IMR-90 (cell line): ENCODE measurements at places on chromosomes 16 and 17. TPM values are rescaled to one million over a fixed set of nuclear protein-coding genes. Genes with fewer than 3 reads are reported as not detected.
A peak's percentile ranks its signal among the peaks of the same experiment; 100 is the strongest.

The KRTAP9-2 gene
- not detected in 2 replicates for total RNA-seq

GRCh38 chr16:23571895-23572294 lies 14.4 kb downstream of the UBFD1 start:
- H3K27me3 ChIP-seq = no peaks in the 10 kb centered on the region
- DNase-seq = no peak
- H3K4me3 ChIP-seq = no peak overlapping the region
- H3K27ac ChIP-seq = no peak overlapping the region
- H3K36me3 ChIP-seq = peaks cover 68% of the 10 kb centered on the region
- H3K4me1 ChIP-seq = no peaks in the 10 kb centered on the region

DNA sequence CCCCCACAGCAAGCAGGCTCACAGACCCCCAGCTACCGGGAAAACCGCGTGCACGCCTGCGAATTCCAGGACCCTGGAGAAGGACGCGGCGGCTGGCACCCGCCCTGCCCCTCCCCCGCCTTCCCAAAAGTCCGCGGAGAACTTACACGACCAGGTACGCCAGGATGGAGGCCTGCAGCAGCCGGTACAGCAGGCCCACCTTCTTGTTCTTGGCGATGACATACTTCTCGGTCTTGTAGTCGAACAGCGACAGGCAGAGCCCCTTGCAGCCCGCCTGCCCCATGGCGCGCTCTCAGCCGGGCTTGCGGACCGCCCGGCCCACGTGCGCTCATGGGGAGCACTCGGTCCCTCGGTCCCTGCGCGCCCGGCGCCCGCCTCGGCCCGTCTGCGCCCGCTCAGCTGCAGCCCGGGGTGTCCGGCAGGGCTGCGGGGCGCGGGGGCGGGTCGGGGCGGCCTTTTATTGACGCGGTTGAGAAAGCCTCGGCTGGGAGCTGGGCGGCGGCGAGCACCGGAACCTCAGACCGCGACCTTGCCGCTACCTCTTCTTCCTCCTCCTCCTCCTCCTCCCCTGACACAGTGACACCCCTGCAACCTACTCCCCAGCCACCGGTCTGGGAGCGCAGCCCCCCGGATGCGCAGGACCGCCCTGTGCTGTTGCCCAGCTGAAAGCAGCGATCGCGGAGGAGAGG lies at the start of gene P2RX5:
P2RX5 (minus strand) TSS at position 433 of the 689 bp plus-strand sequence; CDS start at position 283, 150 bp downstream.
- H3K36me3 ChIP-seq = no peaks in the 10 kb centered on the region
- no peak within 1 kb of the TSS; the same call in 1 of the 2 replicates for H3K27ac ChIP-seq
- no peak for DNase-seq
- peaks cover 4% of the 10 kb centered on the region; the same call in 1 of the 2 replicates for H3K4me1 ChIP-seq
- H3K27me3 ChIP-seq = peaks cover 17% of the 10 kb centered on the region

DNA sequence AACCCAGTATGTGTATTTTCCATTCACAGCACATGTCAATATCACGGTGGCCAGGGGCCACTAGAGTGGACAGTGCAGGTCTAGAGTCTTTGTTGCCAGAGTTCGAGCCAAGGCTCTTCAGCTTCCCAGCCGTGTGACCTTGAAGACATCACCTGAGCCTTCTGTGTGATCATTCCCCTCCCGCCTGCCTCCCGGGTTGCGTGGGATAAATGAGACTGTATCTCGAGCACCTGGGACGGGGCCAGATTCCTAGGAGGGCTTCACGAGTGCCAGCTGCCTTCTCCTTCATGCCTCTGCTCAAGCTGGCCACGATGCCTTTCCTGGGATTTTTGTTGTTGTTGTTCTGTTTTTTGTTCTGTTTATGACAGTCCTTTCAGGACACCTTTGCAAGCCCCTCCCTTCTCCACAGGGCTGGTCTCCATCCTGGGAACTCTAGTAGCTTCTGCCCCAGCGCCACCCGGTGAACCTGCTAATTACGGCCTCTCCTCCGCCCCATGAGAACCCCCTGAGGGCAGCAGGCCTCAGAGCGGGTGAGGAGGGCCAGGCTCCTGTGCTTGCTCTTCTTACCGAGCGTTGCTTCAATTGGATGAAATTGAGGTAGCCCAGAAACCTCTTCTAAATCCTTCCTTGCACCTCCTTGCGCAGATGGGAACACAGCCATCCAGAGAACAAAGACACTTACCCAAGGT lies 3.9 kb downstream of the SPNS2 start:
- no peak for DNase-seq
- no peaks in the 10 kb centered on the region for H3K36me3 ChIP-seq
- H3K4me1 ChIP-seq = no peaks in the 10 kb centered on the region
- no peak overlapping the region for H3K4me3 ChIP-seq

DNA sequence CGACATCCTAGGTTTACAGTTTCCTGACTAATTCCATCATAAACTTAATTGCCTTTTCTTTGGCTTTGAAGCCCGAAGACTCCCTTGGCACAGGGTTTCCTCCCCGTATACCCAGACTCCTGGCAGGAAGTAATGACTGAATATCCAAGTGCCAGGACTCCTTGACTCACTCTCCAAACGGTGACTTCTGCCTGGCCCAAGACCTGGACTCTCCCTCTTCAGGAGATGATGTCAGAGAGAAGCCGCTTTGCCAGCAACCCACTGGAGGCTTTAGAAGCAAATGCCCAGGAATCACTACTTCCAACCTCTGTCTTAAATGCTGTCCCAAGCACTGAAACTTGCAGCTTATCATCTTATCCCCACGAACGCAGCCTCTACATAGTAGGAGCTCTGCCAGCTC lies 146.5 kb downstream of the RGS9 start:
- peaks cover 3% of the 10 kb centered on the region; the same call in 1 of the 2 replicates for H3K4me1 ChIP-seq
- H3K27ac ChIP-seq = no peak overlapping the region
- H3K36me3 ChIP-seq = no peaks in the 10 kb centered on the region
- peak; percentile 26 for DNase-seq
- peaks cover 2% of the 10 kb centered on the region; the same call in 1 of the 2 replicates for H3K27me3 ChIP-seq

- no peak overlapping the region for H3K4me3 ChIP-seq
- peak; percentile 37 for DNase-seq
- no peak overlapping the region for H3K27ac ChIP-seq
- H3K36me3 ChIP-seq = no peaks in the 10 kb centered on the region
- H3K4me1 ChIP-seq = no peaks in the 10 kb centered on the region
- H3K27me3 ChIP-seq = peaks cover 11% of the 10 kb centered on the region
Observed at GRCh38 chr17:40598619-40599467, 33.6 kb upstream of the CCR7 start.
